ENCODE measurements at places on chromosomes 1 and 21. TPM values are rescaled to one million over a fixed set of nuclear protein-coding genes. Genes with fewer than 3 reads are reported as not detected.

DNA sequence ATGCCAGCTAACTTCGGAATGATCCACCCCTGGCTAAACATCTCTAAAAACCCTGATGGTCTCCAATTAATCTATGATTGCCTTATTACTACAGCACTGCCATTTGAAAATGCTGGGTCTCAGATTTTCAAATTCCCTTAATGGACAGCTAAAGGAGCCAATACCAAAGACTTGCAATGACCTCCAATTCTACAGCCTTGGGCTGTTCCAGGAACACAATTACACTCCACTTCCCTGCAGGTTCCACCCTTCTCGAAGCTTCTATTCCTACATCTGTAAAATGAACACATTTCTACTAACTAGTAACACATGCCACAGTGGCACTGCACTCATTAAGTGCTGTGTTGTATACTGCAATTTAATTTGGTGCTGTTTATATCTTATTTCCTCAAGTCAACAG is 85.7 kb upstream of the AK4 start:
- DNase-seq, result no peak

Gene FAM72D
- 0.48 TPM for total RNA-seq

GRCh38 chr1:207799989-207800648 is 48.3 kb downstream of the CD46 start:
- no peak for DNase-seq

Gene GMEB1
- 12.0 TPM for total RNA-seq

DNA sequence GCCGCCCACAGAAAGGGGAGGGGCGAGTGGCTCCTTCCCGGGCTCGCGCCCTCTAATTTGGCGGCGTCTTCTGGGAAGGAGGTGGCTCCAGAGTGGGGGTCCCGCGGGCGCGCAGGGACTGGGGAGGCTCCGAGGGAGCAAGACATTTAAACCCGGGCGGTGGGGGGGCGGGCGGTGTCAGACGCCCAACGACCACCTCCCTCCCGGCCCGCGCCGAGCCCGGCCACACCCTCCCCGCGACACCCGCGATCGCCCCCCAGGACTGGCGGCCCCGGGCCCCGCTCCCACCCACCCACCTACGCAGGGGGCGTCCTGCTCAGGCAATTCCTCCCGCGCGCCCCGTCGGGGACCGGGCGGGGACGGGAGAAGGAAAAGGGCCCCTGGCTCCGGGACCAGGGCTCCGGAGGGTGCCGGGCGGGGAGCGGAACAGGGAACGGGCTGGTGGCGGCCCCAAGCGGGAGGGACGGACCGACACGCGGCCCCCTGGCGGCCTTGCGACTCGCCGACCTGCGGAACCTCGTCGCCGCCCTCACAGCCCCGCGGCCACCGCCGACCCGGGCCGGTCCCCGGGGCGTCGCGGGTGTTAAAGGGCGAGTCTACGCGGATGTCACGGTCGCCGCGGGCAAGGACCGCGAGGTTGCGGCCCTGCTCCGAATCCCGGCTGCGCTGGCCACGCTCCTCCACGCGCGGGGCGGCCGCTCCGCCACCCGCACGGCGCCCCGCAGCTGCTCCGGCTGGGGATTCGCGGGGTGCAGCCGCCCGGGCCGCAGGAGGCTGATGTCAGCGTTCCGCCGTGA is 94.0 kb upstream of the FMN2 start:
- no peak for DNase-seq

GRCh38 chr1:82786883-82787282 is 986.1 kb downstream of the ADGRL2 start:
- no peak for DNase-seq

DNA sequence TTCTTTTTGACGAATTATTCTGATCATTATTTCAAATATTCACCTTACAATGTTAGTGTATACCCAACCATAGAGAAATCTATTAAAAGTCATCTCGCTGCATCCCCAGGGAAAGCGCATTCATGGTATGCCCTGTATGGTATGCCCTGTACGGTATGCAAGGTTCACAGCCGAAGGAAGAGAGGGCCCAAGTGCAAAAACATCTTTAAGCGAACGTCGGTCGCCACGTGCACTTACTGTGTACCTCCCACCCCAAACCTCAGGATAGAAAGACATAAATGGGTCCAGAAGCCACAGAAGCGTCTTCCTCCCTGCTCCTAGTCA is 14.4 kb downstream of the HLX start:
- DNase-seq, result no peak

GRCh38 chr1:237045278-237046016 is 3.5 kb downstream of the RYR2 start:
- DNase-seq, result no peak

DNA sequence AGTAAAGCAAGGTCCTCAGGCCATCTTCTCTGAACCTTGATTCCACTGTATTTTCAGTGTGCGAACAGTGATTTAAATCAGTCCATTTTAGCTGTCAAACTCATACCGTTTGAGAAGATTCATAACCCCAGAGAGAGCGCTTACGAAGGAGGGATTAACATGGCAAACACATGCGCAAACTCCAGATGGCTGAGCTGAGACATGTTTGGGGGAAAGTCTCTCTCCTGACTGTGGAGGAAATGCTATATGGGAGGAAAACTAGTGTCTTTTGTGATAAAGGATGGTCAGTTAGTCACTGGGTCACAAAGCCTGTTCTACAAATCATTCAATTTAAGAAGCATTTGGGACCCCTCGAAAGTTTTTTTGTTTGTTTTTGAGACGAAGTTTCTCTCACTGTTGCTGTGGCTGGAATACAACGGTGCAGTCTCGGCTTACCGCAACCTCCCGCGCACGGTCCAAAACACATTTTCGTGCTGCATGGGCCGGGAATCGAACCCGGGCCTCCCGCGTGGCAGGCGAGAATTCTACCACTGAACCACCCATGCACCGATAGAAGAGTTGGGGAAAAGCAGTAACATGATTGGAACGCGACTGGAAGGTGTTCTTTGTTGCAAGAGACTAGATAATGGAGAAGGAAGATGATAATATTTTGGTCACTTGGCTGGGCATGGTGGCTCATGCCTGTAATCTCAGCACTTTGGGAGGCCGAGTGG is 58.4 kb upstream of the CXADR start:
- no peak for DNase-seq

DNA sequence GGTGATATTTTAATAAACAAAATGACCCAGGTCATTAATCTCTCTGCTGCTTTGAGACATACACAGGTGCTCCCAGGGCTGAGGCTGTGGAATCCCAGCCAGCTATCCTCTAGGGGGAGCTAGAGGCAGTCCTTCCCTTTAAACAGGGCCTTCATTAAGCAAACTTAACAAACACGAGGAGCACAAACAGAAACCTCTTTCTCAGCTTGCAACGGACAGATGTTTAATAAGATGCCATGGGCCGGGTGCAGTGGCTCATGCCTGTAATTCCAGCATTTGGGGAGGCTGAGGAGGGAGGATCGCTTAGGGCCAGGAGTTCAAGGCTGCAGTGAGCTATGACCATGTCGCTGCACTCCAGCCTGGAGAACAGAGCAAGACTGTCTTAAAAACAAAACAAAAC is 106.7 kb downstream of the HIVEP3 start:
- DNase-seq, result peak; percentile 54

DNA sequence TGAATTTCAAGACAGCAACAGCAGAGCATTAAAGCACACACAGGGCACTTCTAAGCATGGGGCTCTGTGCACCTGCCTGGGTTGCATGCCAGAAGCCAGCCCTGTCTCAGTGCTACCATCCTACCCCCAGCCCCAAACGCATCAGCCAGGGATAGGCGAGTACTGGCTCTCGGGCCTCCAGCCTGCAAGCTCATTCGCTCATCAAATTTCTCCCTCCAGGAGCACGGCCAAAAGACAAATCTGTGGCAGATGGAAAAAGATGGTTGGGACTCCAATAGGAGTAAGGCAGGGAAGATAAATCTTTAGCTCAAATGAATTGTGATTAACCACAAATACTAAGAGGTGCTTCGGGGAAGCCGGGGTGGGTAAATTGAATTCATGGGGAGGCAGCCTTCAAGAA is 189.6 kb downstream of the KAZN start:
- no peak for DNase-seq

Measured in glomerular endothelial cell (primary cell).